ELR (cell line): ENCODE measurements at places on chromosomes 1 and 21.

GRCh38 chr21:23524685-23525084 is 2082.6 kb downstream of the MRPL39 start:
- no peak for DNase-seq

DNA sequence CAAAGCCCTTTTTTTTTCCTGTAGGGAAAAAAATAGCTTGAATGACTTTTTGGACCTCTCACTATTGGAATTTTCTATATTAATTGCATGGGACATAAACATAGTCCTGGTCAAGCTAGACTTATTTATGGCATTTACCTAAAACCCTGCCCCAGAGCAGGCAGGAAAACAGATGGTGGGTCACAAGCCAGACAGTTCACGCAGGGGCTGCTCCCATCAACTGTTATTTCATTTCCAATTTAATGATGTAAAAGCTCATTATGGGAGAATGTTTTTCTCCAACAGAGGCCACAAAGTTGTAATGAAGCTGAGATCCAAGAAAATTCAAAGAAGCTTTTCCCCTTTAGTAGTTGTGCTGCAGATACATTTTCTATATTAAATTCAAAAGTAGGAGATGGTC is 99.2 kb downstream of the SGIP1 start:
- DNase-seq = no peak

DNA sequence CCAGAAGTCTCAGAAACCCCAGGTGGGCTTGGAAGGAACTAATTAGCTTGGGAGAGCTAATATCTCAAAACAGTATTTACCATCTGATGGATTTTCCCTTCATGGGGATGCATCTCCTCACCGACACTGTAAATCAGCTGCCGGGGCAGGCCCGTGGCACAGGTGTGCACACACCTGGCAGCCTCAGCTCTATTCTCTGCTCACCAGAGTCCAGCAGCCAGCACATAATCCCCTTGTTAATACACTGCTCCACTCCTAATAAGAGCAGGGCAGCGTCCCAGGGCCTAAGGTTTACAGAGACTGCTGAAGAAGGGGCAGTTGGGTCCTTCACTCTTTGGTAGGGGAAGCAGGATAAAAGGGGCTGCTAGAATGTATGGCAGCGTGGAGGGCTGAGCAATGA is 200.0 kb downstream of the TOMM20 start:
- no peak for DNase-seq

DNA sequence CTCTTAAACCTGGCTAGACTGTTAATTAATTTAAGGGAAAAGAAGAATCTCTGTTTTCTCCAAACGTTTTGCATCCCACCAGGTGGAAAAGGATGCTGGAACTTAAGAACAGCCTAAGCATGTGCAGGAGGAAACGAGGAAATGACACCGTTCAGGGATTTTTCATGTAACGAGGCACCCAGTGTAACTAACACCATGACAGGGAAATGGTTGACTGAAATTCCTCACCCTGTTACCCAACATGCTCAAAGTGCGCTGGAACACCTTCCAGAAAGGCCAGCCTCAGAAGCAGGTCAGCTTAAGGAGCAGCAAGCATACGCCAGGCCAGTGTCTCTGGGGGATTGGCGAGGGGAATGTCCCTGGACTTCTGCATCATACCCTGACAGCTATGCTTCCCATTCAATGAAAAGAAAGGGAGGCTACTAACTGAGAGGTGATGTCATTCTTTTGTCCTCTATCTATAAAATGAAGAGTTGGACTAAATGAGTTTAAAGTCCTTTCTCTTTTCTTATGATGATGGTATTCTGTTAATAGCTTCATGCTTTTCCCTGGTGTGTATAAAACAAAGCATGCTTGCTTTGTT is 21.6 kb downstream of the TNN start:
- no peak for DNase-seq

- DNase-seq = peak; percentile 61
Measured at GRCh38 chr1:203342192-203342940, 8.6 kb downstream of the FMOD start.

- no peak for DNase-seq
Measured at GRCh38 chr1:206727981-206728696, 42.4 kb upstream of the IL19 start.

- DNase-seq = peak; percentile 84
Measured at GRCh38 chr1:70090875-70091274, 114.5 kb downstream of the LRRC40 start.

DNA sequence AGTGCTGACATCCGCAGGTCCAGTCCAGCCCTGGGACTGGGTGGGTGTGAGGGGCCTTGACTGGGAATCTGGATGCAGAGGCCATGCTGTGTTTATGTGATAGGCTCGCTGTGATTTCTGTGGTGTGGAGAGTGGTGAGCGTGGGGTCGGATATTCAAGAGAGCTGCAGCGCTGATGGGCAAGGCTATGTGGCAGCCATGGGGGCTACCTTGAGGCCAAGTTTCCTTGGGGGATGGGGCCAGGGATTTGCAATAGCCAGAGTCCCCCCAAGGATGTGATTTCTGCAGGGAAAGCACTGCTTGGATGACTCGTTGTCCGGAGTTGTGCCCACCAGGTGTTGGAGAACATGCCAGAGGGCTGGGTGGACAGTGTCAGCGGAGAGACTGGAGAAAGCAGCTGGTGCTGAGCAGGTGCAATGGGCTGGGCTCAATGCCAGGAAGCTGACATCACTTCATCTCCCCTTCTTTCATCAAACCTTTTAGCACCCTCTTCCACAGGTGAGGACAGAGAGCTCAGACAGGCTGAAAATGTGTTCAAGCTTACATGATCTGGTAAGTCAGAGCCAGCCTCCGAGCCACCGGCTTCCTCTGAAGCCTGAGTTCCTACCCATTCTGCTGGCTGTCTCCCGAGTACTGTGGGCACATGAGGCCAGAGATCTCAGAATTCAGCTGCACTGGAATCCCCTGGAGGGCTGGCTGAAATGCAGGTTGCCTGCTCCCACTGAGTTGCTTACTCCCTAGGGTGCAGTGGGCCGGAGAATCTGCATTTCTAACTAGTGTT is 132.9 kb downstream of the RHOU start:
- no peak for DNase-seq

GRCh38 chr1:64062529-64062928 is 140.9 kb upstream of the UBE2U start:
- DNase-seq = no peak

DNA sequence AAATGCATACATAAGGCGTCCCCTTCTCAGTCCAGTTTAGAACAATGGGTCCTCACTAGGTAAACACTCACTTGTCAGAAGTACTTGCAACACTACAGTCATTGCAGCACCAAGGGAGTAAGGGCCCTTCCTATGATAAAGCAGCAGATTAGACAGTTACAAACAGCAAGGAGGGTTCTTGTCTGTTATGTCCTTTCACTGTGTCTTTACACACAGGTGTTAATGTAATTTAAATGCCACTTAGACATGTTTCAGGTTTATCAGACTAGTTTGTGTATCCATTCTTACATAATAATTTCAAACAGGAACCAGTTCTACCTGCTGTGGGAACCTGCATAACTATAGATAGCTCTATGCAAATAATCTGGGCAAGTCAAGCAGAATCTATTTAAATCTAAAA is 105.6 kb upstream of the USH2A start:
- DNase-seq = no peak

DNA sequence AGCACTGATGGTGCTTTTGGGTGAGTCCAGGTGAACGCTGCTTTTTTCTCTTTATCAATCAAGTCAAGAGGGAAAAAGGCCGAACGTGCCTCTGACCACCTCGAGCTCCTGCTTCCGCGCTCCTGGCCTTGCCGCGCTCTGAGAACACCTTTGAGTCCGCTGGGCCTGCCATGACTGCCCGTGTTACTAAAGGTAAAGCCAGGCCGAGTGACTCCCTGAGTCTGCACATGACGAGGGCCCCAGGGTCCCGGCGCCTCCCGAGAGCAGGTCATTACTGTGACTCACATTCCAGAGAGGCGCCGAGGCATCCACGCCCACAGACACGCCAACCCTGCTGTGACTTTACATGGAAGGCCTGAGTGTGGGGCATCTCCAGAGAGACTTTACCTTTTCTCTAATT is 11.1 kb downstream of the POFUT2 start:
- no peak for DNase-seq

DNA sequence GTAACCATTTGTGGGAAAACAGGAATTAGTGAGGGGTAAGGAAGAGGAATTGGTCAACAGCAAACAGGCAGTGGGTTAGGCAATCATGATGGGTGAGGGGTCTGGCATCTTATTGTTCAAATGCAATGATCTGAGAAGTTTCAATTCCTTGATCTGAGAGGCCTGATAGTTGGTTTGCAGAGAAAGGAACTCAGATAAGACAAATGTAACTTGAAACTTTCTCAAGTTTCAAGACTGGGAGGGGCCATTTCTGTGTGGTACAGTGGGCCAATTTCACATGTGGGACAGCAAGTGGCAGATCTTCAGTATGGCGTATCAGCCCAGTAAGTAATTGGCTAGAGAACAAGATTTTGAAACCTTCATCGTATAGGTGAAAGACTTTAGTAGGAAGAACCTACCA is 102.5 kb downstream of the XPR1 start:
- DNase-seq = no peak

GRCh38 chr1:16981269-16981849 is 939 bp upstream of the MFAP2 start:
- DNase-seq = peak; percentile 96

GRCh38 chr1:113508364-113509164 is 118.2 kb downstream of the MAGI3 start:
- DNase-seq = no peak

- no peak for DNase-seq
Measured at GRCh38 chr1:246690100-246690499, 34.1 kb upstream of the SCCPDH start.

DNA sequence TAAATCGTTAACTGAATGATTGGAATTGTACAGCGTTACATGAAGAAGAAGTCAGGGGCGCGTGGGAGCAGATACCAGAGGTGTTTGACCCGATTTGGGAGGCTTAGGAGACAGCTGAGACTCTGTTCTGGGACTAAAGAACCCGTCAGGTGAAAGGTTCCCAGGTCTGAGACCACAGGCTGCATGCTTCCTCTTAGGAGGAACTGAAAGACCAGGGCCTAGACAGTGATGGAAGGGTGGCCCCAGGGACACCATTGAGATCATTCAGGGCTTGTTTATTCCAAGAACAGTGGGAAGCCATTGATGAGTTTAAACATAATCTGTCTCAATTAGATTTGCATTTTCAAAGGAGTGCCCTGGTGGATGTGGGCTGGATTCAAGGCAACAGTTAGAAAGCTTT is 904 bp downstream of the KLF17 start:
- no peak for DNase-seq

GRCh38 chr1:205441318-205441633 is 14.6 kb downstream of the BLACAT1 start:
- DNase-seq = no peak

DNA sequence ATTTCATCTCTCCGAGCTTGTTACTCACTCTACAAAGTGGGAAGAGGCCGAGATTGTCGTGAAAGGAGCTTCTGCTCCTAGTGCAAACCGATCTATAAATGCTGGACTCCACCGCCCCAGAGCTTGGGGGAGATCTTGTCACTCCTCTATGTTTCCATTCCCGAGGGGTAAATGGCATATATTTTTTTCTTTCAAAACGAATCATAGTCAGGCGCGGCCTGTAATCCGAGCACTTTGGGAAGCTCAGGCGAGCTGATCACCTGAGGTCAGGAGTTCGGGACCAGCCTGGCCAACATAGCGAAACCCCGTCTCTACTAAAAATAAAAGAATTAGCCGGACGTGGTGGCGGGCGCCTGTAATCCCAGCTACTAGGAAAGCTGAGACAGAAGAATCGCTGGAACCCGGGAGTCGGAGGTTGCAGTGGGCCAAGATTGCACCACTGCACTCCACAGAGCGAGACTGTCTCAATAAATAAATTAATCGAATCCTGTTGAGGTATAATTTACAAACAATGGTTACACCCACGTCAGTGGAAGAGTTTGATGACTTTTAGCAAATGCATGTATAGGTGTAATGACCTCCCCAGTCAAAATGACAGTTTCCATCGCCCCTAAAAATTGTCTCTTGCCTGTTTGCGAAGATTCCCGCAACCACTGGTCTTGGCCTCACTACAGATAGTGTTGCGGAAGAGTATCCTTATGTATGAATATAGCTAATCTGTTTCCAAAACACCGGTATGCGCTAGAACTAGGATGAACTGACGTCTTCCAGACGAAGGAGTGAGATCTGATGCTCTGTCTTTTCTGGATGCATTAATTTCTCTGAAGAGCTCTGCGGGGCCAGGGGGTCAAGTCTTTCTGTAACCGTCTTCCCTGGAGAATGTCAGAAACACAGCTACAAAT is 840 bp upstream of the HEATR1 start:
- no peak for DNase-seq

DNA sequence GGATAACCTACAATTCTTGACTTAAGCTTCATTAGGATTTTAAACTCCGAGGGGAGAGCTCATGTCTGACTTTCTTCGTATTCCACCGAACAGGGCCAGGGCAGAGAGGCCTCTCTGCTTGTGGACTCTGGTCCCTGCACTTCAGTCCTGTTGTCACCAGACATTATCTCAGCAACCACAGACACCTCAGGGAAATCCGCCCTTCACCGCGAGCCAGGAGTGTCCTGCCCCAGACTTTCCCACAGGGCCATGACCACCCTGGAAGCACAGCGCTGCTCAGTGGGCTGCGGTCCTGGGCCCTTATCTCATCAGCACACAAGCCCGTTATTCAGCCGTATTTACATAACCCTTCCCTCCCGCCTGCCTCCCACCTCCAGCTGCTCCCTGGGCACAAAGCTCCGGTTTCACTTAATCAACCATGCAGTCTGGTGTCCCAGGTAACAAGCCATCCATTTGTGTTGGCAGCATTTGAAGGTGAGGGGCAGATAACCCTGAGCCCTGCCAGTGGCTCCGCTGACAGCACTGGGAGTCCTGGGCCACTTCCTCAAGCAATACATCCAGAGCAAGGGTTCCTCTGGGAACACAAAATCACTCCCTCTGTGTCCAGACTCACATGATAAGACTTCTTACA is 122.8 kb upstream of the RAB4A start:
- DNase-seq = no peak

GRCh38 chr1:184494929-184495328 is 108.1 kb downstream of the C1orf21 start:
- no peak for DNase-seq

DNA sequence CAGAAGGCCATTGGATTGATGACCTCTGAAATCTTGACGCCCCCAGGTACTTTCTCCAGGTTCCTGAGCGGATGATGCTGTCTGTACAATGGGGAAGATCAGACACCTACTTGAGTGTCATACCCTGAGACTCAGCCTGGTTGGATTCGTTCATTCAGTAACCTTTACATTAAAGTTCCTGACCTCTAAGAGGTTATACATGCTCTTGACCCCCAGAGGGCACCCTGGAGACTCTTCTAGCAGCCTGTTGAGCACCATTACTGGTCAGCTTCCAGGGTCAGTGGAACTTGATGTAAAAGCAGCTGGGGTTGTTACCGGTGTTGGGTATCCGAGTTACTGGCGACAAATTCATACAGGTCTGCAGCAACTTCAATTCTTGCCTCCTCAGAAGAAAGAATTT is 114.3 kb upstream of the ZNF678 start:
- DNase-seq = peak; percentile 68

- DNase-seq = no peak
Measured at GRCh38 chr1:10961300-10961833, 51.1 kb upstream of the TARDBP start.
